ENCODE measurements at places on chromosomes 3 and 15.

DNA sequence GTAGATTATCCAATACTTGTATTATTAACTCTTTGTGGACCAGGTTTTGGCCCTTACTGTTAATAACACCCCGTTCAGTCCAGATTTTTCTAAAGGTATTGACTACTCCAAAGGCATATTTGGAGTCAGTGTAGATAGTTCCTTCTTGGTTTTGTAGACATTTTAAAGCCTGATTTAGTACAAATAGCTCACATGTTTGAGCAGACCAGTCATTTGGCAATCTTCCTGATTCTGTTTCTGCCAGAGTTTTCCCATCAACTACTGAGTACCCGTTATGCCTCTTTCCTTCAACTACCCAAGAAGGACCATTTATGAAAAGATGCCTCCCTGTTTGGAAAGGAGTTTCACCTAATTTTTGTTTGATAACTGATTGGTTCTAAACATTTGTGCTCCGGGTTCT, 82.0 kb downstream of the CHCHD4 start:
- no peak for DNase-seq

- DNase-seq: no peak
These were observed 24.6 kb downstream of the SPPL2A start for GRCh38 chr15:50740955-50741354.

GRCh38 chr3:73653877-73654276, 29.1 kb upstream of the PDZRN3 start:
- DNase-seq: no peak

DNA sequence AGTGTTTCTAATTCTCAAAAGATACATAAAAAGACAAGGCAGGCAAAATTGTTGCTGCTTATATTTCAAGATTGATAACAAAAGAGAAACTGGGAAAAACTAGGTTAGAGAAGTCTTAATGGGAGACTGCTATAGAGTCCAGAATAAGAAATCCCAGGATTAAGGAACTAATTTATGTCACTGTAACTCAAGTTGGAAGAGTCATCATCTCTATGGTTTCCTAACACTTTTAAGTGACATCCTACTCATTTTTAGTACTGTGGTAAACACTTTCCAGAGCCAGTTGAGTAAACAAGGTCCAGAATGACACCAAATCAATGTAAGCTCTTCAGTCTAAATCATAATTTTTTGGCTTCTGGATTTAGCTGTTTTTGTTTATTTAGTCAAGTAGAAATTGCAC, 8.0 kb downstream of the CLDN16 start:
- no peak for DNase-seq

- DNase-seq: peak; percentile 2
These were observed 182.7 kb upstream of the DCBLD2 start for GRCh38 chr3:99084156-99084555.

DNA sequence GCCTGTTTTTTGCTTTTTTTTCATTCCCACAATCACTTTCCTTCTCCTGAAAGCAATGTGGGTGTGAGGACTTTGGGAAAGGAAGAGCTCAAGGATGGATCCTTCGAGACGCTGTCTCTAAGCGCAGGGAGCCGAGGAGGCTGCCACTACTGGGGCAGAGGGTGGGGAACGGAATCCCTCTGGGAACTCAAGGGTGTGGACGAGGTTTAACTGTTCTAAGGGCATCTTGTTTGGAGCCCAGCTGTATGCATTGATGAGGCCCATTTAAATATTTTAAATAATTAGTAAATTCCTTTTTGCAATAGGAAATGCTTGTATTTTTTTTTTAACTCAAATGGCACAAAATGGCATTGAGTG, 124.4 kb upstream of the MEF2A start:
- no peak for DNase-seq

DNA sequence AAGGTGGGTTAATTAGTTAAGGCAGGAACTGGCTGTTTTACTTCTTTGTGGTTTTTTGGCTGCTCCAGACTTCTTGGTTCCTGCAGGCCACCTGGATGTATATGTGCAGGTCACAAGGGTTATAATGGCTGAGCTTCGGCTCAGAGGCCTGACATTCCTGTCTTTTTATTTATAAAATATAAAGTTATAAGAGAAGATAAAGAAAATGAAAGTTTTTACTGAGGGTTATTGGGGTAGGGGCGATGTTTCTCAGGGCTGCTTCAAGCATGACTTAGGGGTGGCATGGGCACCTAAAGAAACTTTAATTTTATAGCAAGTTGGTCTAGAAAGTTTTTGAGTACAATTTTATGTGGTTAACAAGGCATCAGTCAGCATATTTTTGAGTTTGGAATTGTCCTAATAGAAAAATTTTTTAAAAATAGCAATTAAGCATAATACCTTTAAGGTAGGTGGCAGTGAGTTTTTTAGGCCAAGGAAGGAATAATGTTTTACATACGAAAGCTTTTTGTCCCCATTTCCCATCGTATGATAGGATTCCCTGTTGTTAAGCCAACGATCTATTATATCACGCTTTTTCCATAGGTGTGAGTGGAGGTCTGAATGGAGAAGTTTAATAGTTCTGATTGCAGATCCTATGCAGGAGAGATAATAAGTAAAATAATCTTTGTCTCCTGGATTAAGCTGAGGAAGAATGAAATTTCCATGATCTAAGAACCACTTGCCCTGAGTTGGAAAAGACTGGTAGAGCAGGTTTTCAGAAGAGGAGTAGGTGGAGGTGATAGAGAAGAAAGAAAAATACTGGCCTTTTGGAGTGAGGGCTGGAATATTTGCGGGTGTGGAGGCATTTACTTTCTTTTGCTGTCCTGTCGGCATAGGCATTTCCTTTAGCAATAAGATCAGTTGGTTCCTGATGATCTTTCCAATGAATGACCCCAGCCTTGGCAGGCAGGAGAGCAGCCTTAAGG, 10.1 kb downstream of the STRIT1 start:
- DNase-seq: no peak

- DNase-seq: no peak
These were observed 47.3 kb upstream of the FAM3D start for GRCh38 chr3:58713715-58714401.

- DNase-seq: no peak
These were observed 115.0 kb downstream of the RAP2B start for GRCh38 chr3:153277029-153277428.

- peak; percentile 68 for DNase-seq
These were observed 214.3 kb upstream of the FEZF2 start for GRCh38 chr3:62587579-62588031.

DNA sequence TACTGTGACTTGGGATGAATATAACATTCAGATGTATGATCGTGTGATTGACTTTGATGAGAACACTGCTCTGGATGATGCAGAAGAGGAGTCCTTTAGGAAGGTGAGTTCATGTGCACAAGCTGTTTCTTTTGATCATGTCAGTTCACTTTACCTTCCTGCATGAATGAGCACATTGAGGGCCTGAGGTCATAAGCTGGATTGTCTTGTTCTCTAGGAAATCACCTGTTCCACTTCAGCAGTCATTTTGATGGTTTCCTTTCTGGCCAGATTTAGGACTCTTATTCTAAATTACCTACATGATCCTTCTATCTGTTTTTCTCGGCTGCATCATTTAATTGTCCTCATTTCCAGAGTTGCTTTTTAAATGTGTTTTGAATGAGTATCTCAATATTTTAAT, 4.1 kb downstream of the RCN2 start:
- DNase-seq: no peak

DNA sequence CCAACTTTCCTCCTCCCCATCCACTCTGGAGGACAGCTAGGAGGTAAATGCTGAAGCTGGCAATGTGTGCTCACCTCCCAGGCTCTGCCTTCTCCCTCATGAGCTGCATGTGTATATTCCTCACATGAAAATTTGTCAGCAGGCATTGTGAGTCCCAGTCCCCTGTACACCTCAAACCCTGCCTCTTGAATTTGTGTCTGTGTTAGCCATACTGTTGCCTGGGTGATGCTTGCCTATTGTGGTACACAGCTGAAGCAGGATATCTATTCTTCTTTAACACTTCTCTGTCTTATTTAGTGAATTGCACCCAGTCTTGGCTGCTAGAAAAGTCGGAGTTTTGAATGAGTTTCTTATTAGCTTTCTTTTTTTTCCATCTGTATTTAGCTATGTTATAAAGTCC, 586.0 kb upstream of the TGFBR2 start:
- peak; percentile 4 for DNase-seq

GRCh38 chr3:23301819-23302218, 98.7 kb downstream of the UBE2E2 start:
- DNase-seq: no peak

DNA sequence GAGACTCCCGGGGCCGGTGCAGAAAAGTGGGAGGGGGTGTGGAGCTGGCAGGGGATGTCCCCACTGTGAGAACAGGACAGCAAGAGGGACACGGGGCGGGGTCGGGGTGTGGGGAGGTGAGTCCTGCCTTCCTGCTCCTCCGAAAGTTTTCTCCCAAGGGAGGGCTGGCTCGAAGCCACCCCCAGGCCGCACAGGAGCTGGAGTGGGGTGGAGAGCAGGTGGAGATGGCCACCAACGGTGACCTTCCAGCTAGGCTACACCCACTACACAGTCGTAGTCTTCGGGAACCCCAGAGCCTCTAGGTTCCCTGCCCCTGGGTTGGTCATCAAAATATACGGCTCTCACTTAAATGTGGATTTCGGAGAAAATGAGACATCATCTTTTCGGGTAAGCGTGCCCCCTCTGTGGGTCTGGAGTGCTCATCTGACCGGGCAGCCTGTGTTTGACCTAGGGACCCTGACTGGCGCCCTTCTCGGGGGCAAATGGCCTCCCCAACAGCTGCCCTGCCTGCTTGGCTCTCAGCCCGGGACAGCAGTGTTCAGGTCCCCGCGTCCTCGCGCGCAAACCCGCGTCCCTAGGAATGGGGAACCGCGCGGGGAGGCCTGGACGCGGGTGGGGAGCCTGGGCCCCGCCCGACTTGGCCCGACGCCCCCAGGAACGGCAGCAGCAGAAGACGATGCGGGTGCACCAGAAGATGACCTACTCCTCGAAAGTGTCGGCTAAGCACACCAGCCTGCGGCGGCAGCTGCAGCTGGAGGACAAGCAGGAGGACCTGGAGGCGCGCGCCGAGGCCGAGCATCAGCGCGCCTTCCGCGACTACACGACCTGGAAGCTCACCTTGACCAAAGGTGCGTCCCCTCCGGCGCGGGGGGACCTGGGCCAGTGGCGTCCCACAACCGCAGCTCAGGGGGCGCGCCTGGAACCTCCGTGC, 21.2 kb downstream of the CFAP100 start:
- DNase-seq: no peak

DNA sequence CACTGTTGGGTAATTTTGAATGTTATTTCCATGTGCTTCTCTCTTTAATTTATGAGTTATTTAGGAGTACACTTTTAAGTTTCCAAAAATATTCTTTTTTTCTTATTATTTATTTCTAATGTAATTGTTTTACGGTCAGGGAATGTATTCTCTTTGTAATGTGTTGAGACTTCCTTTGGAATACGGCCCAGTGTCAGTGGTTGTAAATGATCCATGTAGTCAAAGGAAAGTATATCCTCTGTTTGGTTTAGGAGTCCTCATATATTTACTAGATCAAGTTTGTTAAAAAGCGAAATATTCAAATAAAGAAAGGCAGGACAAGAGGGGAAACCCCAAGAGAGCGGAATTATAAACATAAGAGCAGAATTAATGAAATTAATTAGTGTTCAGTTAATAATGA, 49.0 kb upstream of the ADGRG7 start:
- no peak for DNase-seq

- DNase-seq: no peak
These were observed 58.2 kb downstream of the CFAP20DC start for GRCh38 chr3:58991623-58992022.

GRCh38 chr15:52067545-52067926, 45.0 kb downstream of the BCL2L10 start:
- DNase-seq: no peak

DNA sequence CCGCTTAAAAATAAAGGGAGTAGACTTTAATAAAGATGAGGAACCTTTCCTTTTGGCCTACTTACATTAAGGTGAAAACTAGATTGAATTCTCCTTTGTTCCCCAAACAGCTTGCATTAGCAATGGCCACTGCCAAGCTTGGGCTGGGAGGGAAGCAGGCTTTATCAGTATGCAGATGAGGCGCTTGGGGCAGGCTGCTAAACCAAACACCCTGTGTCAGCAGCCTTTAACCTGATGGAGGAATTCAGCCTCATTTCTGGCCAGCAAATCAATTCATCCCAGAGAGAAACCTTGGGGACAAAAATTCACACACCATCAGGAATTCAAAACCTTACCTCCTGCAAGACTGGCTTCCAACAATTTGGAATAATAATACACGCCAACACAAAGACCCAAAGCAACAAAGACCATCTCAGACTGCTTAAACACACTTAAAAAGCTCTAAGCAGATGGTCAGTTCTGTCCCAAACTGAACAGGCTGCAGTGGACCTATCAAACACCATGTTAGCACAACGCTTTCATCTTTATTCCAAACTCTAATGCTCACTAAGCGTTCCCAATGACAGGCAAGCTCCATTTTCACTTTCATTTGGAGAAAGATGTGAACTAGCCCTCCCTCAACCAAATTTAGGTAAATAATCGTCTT, 255.1 kb upstream of the CMC1 start:
- peak; percentile 6 for DNase-seq

GRCh38 chr15:68470049-68470742, 38.2 kb upstream of the ITGA11 start:
- DNase-seq: no peak

GRCh38 chr3:135268941-135269532, 474.0 kb downstream of the EPHB1 start:
- peak; percentile 68 for DNase-seq

DNA sequence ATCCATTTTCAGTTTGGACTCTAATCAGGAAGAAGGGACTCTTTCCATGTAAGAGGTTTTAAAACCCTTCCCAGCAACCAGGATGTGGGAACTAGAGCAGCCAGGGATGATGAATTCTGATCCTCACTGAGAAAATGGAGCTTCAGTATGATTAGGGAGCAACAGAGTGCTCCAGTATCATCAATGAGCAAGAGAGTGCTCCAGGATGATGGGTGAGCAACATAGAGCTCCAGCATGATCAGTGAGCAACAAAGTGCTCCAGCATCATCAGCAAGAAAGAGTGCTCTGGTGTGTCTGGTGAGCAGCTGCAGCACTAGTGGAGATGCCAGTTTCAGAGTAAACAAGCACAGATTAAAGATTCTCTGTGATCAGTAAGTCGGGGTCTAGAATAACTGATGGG, 106.4 kb upstream of the LPP start:
- DNase-seq: no peak

- no peak for DNase-seq
These were observed 98.0 kb upstream of the TLE3 start for GRCh38 chr15:70195587-70196305.

DNA sequence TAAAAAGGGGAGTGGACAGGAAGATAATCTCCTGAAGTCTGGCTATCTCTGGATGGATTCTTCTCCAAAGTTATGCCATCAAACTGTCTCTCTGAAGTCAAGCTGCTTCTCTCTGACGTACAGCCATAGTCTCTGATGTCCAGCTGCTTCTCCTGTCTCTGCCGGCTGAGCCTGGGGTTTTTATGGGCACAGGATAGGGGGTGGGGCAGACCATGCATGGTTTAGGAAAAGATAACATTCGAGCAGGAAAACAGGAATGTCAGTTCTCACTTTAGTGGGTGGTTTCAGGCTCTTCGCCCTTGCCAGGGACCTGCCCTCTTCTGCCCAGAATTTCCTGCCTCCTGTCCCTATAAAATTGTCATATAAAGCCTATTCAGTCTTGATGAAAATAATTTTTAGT, 110.9 kb upstream of the ROBO1 start:
- DNase-seq: no peak

- no peak for DNase-seq
These were observed 918 bp downstream of the PRSS50 start for GRCh38 chr3:46716461-46717441.

GRCh38 chr15:62307551-62307950, 142.5 kb upstream of the C2CD4B start:
- peak; percentile 61 for DNase-seq

GRCh38 chr15:100873029-100873677, 6.5 kb upstream of the ALDH1A3 start:
- peak; percentile 90 for DNase-seq

GRCh38 chr15:62848632-62849050, 193.9 kb upstream of the TPM1 start:
- no peak for DNase-seq
